Femur (tissue), 1 donor: ENCODE measurements at places on chromosomes 5 and 9.

DNA sequence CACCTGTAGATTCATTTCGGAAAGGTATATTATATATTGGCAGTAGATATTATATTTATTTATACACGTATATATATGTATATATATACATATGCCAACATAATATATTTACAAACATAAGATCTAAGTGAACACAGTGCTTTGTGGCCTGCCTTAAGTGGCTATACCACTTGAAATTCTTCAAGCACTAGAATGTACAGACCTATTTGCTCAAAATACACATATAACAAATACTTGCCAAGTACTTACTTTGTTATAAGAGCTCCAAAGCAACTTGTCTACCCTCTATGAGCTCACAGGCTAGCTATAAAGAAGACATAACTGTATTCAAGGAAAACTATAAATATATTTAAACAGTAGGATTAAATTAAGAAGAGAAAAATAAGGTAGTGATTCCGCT is 33.6 kb upstream of the SLC36A1 start:
- DNase-seq = no peak

- DNase-seq = no peak
Observed at GRCh38 chr5:112795944-112796678, 58.4 kb downstream of the APC start.

DNA sequence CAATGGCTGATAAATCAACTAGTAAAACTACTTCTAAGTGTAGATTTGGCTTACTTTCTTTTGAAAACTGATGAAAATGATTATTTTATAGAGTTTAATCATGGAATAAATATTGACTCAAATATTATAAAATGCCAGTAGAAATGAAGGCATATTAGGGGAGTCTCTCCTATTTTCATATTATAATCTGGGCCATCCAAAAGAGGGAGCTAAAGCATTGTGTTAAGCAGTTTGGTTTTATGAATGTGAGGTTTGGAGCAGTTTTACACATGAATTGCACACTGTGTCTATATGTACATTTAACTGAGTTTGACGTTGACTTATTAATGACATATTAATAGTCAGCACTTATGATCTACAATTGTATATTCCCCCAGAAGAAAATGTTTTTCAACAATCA is 17.4 kb downstream of the CDH9 start:
- no peak for DNase-seq

GRCh38 chr9:133117271-133118178 is 3.5 kb downstream of the RALGDS start:
- no peak for DNase-seq

- DNase-seq = peak; percentile 86
Observed at GRCh38 chr5:65480306-65480865, 1.3 kb downstream of the ADAMTS6 start.

- no peak for DNase-seq
Observed at GRCh38 chr9:87521834-87522233, 24.2 kb downstream of the DAPK1 start.

GRCh38 chr5:161863811-161864210 is 15.9 kb downstream of the GABRA1 start:
- no peak for DNase-seq

GRCh38 chr9:32572900-32573523 is at the start of gene NDUFB6:
TSS of gene NDUFB6 (minus strand) at chr9:32573159. CDS start at chr9:32573060, 99 bp downstream.
- peak; percentile 96 for DNase-seq

DNA sequence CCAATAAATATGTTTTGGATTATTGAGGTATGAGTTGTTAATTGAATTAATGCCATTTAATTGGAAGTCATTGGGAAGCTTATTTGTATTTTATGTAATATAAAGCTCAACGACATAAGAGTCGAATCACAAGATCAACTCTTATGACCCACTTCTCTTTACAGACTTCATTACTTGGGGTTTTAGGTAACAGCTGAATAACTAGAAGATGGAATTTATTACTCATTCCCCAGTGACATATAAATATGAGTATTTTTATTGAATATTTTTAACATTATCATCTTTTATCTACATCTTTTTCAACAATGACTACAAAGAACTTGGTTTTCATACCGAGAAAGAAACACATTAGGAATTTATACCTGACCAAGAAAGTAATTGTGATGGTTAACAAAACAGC is 21.1 kb downstream of the HMGCR start:
- no peak for DNase-seq

- DNase-seq = no peak
Observed at GRCh38 chr5:142847898-142848790, 78.0 kb downstream of the ARHGAP26 start.

DNA sequence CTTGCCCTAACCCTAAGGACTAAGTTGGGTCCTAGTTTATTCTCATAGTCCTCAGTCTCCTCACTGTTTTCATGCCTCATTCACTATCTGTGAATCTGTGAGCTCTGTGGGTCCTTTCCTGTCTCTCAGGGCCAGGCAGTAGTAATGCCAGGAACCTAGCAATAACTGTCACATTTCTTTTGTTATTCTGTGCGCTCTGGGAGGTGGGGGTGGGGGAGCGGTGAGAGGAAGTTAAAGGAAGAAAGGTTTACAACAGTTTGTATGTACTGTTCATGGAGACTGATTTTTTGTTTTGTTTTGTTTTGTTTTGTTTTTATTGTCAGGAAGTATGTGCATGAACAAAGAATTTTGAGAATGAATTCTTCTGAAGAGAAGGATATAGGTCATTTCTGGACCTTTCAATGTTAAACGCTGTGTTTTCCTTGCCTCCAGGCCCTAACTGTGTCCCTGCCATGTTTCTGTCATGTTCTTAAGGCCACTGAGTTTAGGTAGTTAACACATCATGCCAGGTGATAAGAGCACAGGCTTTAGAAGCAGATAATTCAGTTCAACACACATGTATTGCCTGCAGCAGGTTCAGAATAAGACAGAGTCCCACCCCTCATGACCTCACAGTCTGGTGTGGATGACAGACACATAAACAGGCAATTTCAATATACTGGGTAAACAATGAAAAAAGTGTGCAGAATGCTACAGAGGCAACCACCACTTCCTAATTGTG is 13.3 kb upstream of the FEM1C start:
- no peak for DNase-seq

DNA sequence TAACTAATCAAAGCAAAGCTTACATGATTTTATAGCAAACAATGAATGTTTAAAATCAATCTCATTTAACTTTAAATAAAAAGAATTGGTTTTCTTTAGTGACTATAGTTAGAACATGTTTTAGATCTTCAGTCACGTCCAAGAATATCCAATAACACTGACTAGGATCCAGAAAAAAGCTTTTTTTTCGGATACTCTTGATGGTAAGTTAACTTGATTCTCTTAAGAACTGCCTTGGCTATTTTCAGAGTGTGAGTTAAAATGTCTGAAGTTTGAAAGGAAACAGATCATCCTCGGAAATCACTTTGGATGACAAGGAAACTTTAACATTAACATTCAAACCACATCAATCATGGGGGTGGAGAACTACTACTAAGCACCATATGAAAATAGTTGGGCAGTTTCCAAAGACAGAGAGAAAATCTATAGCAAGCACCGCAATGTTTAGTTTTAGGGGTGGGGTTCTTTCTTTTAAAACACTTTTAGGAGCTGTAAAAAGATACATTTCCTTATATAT is 83.7 kb upstream of the SLC27A6 start:
- DNase-seq = no peak

- no peak for DNase-seq
Observed at GRCh38 chr9:72971411-72971810, 18.6 kb upstream of the ALDH1A1 start.

GRCh38 chr9:95732802-95733688 is 142.4 kb upstream of the ERCC6L2 start:
- DNase-seq = no peak

DNA sequence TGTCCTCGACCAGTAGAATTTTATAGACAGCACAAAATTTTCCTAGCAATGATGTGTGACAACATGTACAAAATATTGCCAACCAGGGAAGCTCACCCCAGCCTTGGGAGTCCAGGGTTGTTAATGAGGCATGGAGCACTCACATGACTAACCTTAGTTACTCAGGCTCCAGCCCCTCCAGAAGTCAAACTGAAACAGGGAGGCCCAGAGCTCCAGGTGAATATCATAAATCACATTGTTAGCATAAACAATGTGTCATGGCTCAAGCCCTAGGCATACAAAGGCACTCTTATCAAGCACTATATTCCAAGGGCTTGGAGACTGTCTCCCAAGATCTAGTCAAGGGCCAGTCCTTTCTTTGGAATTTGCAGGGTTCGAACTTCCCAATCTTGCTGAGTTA is 44.4 kb downstream of the TNFAIP8 start:
- no peak for DNase-seq

- no peak for DNase-seq
Observed at GRCh38 chr5:114305402-114306207, 56.3 kb upstream of the KCNN2 start.

- no peak for DNase-seq
Observed at GRCh38 chr9:77024776-77025545, 5.5 kb downstream of the FOXB2 start.

DNA sequence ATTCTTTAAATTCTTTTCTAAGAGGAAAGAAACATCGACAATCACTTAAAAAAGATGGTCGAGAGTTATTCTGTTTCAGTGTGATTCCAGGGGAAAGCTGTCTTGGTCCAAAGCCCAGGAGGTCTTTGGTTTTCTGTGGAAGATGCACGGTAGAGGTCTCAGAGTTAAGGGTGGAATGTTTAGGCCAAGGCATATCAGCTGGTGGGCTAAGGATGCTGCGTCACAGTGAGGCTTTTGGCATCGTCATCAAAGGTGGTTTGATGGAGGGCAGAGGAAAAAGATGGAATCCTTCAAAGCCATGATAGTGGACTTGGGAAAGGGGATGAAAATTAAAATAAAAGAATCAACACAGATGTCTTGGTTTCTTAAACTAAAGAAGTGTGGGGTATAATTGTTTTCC is 137.3 kb upstream of the ANKH start:
- DNase-seq = no peak

GRCh38 chr5:124438903-124439281 is 307.5 kb downstream of the ZNF608 start:
- peak; percentile 58 for DNase-seq

DNA sequence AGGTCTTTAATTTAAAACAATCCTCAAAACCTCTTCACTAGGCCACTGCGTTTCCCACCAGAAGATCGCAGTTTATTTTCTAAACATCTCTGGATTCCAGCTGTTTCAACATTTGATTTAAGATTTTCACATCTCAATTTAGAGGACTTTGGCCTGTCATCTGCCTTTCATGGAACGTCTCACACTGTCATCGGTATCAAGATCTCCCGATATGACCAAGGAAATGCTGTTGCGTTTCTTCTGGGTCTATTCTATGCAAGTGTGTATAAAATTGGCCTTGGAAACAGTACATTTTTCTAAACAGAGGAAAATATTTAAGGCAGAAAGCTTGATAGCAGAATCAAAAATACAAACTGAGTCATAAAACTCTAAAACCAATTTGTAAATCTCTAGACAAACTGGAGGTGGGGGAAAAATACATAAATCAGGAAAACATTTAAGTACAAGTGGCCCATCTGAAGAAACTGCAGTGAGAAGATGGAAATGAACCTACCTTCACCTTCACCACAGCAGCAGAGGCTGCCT is 53.6 kb upstream of the SIMC1 start:
- no peak for DNase-seq
